ENCODE measurements at places on chromosomes 7 and 10. TPM values are rescaled to one million over a fixed set of nuclear protein-coding genes. Genes with fewer than 3 reads are reported as not detected.

DNA sequence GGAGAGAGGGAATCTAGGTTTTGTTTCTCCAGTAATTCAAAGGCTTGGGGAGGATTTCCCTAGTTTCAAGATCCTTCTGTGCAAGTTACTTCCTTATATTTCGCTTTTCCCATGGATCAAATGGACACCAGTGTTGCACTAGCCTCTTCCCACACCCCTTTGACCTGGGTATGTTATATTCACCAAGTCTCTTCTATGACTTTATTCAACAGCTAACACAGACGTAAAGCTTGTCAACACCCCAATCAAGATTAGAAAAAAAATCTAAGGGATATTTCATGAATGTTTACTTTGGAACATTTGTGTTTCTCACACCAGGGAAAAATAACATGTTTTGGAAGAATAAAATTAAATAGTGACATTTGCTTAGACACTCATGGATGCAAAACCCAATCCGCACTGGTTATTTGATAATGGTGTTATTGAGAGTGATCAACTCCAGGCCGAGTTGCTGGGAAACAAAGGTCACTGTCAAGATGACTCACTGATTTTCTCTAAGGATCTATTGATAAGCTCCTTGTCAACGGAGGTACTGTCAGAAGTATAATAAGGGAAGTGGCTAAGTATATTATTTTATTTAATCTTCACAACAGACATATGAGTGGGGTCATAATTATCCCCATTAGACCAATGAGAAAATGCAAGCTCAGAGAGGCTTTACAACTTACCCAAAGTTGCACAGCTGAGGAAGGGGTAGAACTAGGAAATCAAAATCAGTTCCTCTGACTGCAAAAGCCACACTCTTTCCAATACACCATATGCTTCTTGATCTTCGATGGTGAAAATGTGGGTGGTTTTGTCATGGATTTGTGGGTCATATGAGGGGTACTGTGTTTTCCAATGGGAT is 52.2 kb downstream of the CREB3L2 start:
- H3K27me3 ChIP-seq = no peaks in the 10 kb centered on the region
- H3K27ac ChIP-seq = no peak overlapping the region
- H3K4me1 ChIP-seq = no peaks in the 10 kb centered on the region
- H3K4me3 ChIP-seq = no peak overlapping the region
- H3K36me3 ChIP-seq = no peaks in the 10 kb centered on the region

DNA sequence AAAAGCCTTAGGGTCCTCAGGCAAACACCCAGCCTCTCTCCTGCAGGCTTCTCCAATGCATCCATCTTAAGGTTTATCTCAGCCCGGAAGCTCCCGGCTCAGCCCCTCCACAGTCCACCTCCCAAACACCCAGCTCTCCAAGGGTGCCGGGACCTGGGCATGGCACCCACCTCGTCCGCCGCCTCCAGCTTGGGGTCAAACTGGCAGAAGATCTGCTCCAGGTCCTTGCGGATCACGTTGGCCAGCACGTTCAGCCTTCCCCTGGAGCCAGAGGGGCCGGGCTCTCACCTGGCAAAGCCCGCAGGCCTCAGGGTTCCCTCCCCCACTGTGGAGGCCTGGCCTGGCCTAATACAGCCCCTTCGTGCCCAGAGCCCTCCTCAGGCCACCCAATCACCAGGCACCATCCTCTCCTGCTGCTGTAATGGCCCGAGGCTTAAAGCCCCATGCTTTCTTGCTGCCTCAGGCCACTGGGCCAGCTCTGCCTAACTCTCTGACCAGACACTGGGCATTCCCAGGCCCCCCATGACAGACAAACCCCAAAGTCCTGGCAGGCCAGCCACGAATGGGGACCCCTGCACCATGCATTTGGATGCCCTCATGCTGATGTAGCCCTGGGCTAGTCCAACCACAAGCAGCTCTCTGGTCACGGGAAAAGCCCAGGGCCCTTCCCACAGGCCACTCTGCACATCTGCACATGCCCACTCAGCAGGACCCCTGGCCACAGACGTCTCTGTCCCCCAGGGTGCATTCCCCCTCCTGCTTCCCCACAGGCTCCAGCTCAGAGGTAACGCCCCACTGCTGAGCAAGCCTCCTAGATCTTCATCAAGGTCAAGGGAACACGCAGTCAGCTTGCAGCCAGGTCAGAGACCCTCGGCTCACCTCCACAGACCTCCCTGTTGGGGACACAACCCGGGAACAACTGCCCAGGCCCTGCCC is 12.3 kb downstream of the OGDHL start:
- DNase-seq = no peak
- H3K27ac ChIP-seq = no peak overlapping the region
- no peak overlapping the region for H3K4me3 ChIP-seq
- no peaks in the 10 kb centered on the region for H3K27me3 ChIP-seq
- H3K36me3 ChIP-seq = no peaks in the 10 kb centered on the region

The SEMA4G gene
- 1.1 TPM for total RNA-seq

DNA sequence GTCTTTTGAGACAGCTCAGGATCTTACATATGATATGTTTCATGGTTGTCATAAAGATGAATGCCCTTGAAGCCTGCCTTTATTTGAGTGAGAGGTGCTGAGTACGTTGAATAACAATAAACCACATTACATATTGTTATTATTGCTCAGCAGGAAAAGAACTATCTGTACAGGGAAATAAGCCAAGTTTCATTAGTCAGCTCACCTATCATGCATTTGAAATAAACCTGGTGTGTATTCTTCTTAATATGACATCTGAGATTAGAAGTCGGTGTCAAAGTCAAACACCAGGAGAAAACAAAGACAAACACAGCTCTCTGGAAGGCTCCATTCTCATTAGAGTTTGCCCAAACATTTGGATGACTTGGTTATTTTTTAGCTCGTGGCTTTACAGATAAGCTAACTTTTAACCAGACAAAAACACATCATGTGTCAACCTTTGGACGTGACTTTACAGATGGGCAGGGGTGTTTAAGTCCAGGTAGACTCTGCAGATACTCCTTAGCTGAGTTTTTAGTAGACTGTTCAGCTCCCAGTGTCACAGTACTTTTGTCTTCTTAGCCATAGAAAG is 71.2 kb upstream of the AOAH start:
- no peaks in the 10 kb centered on the region for H3K36me3 ChIP-seq
- no peak overlapping the region for H3K27ac ChIP-seq
- H3K4me3 ChIP-seq = no peak overlapping the region
- no peaks in the 10 kb centered on the region for H3K4me1 ChIP-seq

The FKBP6 gene
- not detected for total RNA-seq

GRCh38 chr10:117946525-117947070 is 100.1 kb downstream of the RAB11FIP2 start:
- no peak overlapping the region for H3K27ac ChIP-seq
- H3K4me3 ChIP-seq = no peak overlapping the region
- DNase-seq = no peak
- no peaks in the 10 kb centered on the region for H3K4me1 ChIP-seq
- peaks cover 5% of the 10 kb centered on the region for H3K27me3 ChIP-seq

The DDX21 gene
- total RNA-seq = 117 TPM

Data from CD4-positive, CD25-positive, alpha-beta regulatory T cell (primary cell).